ENCODE measurements at places on chromosomes 2 and 18.

DNA sequence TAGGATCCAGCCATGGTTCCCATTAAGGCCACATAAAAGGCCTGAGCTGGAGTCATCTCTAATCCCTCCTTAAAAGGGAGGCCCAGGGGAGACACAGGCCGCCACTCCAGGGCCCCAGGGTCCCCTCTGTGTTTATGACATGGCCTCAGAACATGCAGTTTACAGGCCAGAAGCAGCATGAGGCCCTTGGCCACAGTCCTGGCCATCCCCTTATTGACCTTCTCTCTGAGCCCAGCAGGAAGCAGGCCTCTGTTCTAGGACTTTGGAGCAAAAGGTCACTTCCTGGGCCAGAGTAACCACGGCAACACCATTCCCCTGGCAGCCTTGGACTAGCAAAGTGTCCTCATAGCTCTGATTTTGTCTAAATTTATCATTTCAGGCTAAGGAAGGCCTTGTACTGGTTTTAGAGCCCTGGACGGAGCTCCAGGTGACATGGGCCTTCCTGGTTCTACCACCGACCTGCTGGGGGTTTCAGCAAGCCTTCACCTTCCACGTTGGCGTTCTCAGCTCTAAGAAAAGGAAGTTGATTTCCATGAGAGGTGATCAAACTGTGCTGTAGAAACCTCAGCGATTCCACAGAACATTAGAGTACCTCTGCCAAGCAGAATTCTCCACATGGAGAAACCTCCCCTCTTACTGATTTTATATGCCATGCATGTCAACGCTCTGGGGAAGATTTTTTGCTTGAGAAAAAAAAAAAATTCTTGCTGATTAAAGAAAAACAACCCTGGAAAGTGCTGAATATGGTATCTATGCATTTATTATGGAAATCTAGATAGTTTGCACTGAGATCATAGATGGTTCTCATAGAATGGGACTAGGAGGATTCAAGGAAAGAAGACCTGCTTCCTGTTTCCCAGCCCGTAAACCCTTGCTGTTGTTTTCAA lies 53.7 kb downstream of the HS1BP3 start:
- DNase-seq: no peak

DNA sequence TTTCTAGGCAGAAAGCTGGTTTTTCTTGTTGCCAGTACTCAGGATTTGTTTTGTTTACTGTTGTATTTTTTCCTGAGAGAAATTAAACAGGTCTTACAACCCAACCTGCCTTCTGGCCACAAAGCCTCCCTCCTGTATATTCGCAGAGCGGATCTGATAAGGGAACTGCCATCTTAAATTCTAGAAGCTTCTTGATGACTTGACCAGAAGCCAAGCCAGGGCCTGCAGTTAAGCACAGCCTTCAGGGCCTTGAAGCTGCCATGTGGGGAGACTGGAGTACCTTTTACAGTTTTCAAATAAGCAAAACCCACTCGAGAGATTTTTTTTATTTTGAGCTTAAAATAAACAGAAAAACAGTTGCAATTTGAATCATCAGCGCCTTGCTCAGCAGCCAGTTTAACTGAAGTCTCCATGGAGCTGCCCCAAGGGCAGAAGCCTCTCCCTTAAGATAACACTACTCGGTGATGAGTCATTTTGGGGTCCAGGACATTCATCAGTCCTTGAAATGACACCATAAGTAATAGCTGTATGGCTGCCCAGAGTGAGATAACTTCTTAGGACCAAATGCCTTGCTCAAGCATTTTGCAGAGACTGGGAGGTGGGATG lies 51.5 kb upstream of the PHLPP1 start:
- no peak for DNase-seq

GRCh38 chr2:127083819-127084503 lies 23.0 kb downstream of the BIN1 start:
- DNase-seq: no peak

DNA sequence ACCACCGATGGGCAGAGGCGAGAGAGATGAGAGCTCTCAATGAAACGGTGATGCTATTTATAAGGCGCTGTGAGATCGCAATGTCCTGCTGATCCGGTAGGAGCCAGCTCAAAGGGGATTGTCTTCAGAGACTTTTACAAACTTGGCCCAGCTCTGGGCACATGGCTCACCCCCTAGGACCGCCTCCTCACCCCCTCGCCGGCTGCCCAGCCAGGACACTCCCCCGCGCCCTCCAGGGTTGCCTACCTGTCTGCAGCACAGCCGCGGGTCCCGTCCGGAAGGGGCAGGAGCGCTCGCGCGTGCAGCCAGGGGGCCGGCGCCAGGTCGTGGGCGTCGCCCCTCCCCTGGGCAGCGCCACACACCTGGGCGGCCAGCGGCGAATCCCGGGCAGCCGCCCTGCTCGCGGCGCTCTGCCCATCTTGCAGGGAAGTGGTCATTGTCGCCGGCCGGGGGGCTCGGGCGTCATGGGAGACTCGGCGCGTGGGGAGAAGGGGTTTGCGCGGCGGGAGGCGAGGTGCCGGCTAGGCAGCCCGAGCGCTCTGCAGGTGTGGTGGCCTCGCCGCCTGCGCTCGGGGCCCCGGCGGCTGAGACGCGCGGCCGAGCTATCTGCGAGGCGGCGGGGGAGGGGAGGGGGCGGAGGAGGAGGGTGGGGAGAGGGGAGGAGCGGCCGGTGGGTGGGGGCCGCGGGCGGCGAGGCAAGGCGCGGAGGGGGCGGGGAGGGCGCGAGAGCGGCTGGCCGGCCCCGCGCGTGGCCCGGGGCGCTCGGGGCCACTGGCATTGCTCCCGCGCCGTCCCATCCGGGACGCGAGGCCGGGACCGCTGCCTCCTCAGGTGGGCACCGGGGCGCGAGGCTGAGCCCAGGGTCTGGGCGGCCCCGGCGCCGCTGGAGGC lies at the start of gene GRB14:
TSS of gene GRB14 (minus strand) at position 610 of the 891 bp plus-strand sequence. CDS start at position 437, 173 bp downstream.
- DNase-seq: no peak
